Esophagus muscularis mucosa (tissue), 4 donors: ENCODE measurements at places on chromosomes 13 and 19. TPM values are rescaled to one million over a fixed set of nuclear protein-coding genes. Genes with fewer than 3 reads are reported as not detected.

Gene C19orf81
- total RNA-seq, result 1.1 TPM

Gene ZNF154
- 7.0 TPM for total RNA-seq

Gene THSD1
- 7.5 TPM for total RNA-seq

Gene ZNF135
- 5.1 TPM for total RNA-seq

Gene HRC
- 11.1 TPM for total RNA-seq

DNA sequence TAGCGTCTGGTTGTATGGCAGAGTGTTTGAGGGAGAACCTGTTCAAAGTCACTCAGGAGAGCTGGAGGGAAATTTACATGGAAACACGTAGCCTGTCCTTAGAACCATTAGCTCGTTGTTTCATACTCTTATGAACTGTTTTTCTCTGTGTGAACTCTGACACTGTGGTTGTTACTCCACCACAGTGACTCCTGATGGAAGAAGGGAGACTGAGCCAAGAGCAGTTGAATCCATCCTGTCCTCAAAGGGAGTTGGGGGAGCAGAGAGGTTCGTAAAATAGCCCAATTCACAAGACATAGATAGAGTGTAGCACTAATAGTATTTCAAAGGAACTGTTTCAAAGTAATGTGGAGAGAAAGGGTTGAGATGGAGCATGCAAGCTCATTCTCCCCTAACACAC is 964.8 kb downstream of the PCDH9 start:
- H3K27me3 ChIP-seq, result no peaks in the 10 kb centered on the region
- H3K4me3 ChIP-seq, result no peak overlapping the region
- no peaks in the 10 kb centered on the region for H3K36me3 ChIP-seq
- DNase-seq, result no peak
- no peak overlapping the region for H3K27ac ChIP-seq

- H3K4me1 ChIP-seq, result peaks cover 8% of the 10 kb centered on the region
- H3K36me3 ChIP-seq, result peaks cover 7% of the 10 kb centered on the region
- no peaks in the 10 kb centered on the region for H3K27me3 ChIP-seq
- no peak overlapping the region for H3K4me3 ChIP-seq
- no peak overlapping the region for H3K27ac ChIP-seq
These were observed 71.5 kb downstream of the GGACT start for GRCh38 chr13:100517135-100517534.

GRCh38 chr13:114122127-114122511 is 10.3 kb downstream of the RASA3 start:
- peak overlapping the region; percentile 17 for H3K27ac ChIP-seq
- H3K36me3 ChIP-seq, result no peaks in the 10 kb centered on the region
- no peaks in the 10 kb centered on the region for H3K27me3 ChIP-seq
- DNase-seq, result no peak
- peaks cover 64% of the 10 kb centered on the region for H3K4me1 ChIP-seq
- no peak overlapping the region for H3K4me3 ChIP-seq

GRCh38 chr13:52743569-52743968 is 3.9 kb upstream of the CNMD start:
- no peaks in the 10 kb centered on the region for H3K36me3 ChIP-seq
- H3K27me3 ChIP-seq, result peaks cover 8% of the 10 kb centered on the region
- H3K4me3 ChIP-seq, result no peak overlapping the region
- H3K27ac ChIP-seq, result no peak overlapping the region
- peaks cover 9% of the 10 kb centered on the region for H3K4me1 ChIP-seq

DNA sequence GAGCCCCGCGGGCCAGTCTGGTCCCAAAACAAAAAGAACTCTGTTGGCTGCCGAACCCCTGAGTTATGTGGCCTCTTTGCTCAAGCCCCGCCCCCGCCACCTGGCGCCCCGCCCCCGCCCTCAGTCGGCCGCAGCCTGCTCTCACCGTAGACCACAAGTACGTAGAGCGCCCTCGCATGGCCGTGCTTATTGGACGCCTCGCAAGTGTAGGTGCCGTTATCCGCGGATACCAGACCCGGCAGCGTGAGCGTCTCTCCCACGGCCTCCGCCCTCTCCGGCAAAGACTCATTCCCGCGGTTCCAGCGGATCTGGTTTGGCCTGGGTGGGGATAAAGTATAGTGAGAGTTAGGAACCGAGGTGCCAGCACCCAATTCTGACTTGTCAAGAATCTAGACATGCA is 5.5 kb upstream of the ZNF428 start:
- peaks cover 22% of the 10 kb centered on the region for H3K36me3 ChIP-seq
- no peaks in the 10 kb centered on the region for H3K27me3 ChIP-seq
- no peak for DNase-seq
- H3K4me3 ChIP-seq, result no peak overlapping the region

DNA sequence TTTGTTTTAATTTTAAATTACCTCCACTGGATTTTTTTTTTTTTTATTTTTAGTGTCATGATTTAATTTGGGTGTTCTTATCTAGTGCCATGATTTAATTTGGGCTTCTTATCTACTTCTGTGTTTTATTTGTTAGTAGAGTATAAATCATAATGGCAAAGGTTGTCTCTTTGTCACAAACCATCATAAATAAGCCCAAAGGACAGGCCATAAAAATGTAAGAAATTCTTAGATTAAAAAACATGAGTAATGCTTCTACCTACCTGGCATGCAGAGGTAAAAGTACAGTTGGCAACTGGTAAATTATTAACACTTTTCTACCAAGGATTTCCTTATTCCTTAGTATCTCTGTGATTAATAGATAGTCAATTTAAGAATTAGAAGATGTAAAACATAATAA is 55.2 kb downstream of the ERCC5 start:
- H3K36me3 ChIP-seq, result no peaks in the 10 kb centered on the region
- H3K4me1 ChIP-seq, result no peaks in the 10 kb centered on the region
- no peak overlapping the region for H3K4me3 ChIP-seq
- H3K27ac ChIP-seq, result no peak overlapping the region

DNA sequence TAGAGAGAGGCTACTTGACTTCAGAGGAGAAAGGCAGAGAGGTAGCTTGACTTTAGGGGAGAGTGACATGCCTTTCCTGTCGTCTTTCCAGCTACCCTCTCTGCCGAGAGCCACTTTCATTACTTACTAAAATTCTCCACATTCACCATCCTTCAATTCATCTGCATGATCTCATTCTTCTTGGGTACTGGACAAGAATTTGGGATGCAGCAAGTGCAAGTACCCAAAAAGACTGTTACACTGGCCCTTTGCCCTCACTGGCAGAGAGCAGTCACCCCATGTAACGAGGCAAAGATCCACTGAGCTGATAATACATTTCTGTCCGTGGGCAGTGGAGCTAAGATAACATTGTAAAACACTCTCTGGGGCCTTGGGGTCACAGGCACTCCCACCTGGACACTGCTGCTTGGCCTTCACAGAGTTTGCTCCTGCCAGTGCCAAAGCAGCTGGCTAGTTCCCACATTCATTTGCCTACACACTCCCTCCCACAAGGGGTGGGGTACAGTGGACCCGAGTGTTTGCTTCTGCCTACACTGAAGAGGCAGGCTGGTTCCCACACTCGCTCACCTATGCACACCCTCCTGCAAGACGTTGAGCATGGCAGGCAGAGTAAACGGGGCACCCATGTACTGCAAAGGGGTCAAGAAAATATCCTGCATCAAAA is 1276.9 kb upstream of the PCDH9 start:
- no peaks in the 10 kb centered on the region for H3K27me3 ChIP-seq
- no peak overlapping the region for H3K27ac ChIP-seq
- no peaks in the 10 kb centered on the region for H3K4me1 ChIP-seq
- no peak overlapping the region for H3K4me3 ChIP-seq
- DNase-seq, result no peak
- H3K36me3 ChIP-seq, result no peaks in the 10 kb centered on the region

- no peak for DNase-seq
- no peaks in the 10 kb centered on the region for H3K36me3 ChIP-seq
- no peaks in the 10 kb centered on the region for H3K4me1 ChIP-seq
- no peaks in the 10 kb centered on the region for H3K27me3 ChIP-seq
- no peak overlapping the region for H3K27ac ChIP-seq
- no peak overlapping the region for H3K4me3 ChIP-seq
These were observed 186.2 kb downstream of the POSTN start for GRCh38 chr13:37412241-37412921.
